ENCODE measurements at places on chromosomes 12 and 14.

DNA sequence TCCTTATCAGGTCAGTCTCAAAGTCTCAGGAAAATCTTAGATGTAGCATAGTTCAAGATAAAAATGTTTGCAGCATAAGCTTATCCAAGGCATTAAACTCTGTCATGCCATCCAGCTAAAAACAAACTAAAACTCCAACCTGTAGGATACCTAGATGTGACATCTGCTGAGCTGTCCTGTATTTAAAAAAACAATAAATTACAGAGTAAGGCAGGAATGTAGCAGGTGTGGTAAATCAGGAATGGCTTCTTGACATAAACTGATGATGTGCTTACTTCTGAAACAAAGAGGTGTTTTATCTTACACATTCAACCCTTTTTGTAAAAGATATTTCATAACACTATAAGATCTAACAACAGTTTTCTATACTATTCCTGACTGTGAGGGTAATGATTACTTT, 30.6 kb upstream of the DLGAP5 start:
- DNase-seq = no peak

DNA sequence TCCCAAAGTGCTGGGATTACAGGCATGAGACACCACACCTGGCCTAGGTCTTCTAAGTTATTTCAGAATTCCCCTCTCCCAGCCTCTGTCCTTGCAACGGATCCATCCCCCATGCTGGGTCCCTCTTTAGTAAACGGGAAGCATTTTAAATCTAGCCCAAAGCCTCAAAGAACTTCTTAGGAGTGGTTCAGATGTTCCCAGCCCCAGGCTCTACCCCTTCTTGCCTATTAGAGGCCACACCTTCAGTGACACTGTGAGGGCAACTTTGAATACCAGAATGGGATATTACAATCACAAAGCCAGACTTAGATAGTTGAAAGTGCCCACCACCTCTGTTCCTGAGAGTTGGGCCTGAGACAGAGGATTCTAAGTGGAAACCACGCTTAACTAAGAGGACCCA, 18.1 kb upstream of the SPPL3 start:
- DNase-seq = no peak

DNA sequence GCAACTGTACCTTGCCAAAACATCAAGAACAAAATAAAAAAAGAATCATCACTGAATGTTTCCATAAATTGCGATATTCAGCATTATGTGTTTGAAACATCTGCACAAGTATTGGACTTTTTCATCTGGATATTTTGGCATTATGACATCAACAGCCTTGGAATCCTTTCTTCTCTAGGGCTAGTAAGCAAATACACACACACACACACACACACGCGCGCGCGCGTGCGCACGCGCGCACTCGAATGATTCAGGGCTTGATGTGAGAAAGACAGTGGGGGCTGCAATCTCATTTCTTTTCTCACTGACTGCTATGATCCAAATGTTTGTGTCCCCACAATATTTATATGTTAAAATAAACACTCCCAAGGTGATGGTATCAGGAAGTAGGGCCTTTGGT, 90.0 kb upstream of the SLC38A4 start:
- no peak for DNase-seq

- no peak for DNase-seq
These were observed 33.7 kb downstream of the SPPL3 start for GRCh38 chr12:120870415-120870814.

- DNase-seq = no peak
These were observed 20.0 kb upstream of the ITGA5 start for GRCh38 chr12:54439096-54439495.

DNA sequence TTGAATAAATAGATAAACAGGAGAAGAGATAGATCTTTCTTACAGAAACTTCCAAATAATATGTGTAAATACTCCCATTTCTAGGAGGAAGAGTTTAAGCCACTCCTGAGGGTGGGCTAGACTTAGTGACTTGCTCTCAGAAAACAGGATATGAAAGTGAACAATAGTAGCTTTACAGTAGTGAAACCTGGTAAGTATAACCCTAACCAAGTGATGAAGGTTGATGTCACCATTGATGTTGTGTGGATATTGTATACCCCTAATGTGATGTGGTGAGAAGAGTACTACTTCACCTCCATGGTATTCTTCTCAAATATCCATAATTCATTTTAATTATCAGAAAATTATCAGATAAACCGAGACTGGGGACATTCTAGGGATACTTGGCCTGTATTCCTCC, 20.9 kb downstream of the AKAP6 start:
- DNase-seq = no peak

- no peak for DNase-seq
These were observed 26.1 kb downstream of the ALDH2 start for GRCh38 chr12:111792856-111793235.

GRCh38 chr12:43072431-43072830, 479.6 kb downstream of the ADAMTS20 start:
- no peak for DNase-seq

GRCh38 chr14:93955850-93956481, 20.4 kb downstream of the ASB2 start:
- no peak for DNase-seq

GRCh38 chr12:72089678-72090077, 151.0 kb downstream of the TPH2 start:
- DNase-seq = no peak

- DNase-seq = no peak
These were observed 19.2 kb downstream of the PLEK2 start for GRCh38 chr14:67392800-67393199.

DNA sequence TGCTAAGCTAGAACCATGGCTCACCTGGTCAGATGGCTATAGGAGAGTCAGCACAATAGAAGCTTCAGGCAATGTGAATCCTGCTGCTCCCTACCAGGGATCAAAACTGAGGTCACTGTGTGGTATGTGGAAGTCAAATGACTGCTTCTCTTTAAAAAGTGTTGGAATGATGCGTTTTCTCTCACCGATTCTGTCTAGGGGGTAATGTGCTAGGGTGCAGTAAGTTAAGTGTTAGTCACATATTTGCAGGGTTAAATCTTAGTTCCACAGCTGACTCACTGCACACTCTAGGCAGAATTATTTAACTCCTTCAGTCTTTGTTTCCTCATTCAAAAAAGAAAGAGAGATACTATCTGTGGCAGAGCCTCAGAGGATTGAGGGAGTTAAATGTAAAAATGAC, 696.6 kb downstream of the DIO2 start:
- DNase-seq = no peak

- DNase-seq = no peak
These were observed 34.8 kb upstream of the FRMD6 start for GRCh38 chr14:51616724-51617409.

DNA sequence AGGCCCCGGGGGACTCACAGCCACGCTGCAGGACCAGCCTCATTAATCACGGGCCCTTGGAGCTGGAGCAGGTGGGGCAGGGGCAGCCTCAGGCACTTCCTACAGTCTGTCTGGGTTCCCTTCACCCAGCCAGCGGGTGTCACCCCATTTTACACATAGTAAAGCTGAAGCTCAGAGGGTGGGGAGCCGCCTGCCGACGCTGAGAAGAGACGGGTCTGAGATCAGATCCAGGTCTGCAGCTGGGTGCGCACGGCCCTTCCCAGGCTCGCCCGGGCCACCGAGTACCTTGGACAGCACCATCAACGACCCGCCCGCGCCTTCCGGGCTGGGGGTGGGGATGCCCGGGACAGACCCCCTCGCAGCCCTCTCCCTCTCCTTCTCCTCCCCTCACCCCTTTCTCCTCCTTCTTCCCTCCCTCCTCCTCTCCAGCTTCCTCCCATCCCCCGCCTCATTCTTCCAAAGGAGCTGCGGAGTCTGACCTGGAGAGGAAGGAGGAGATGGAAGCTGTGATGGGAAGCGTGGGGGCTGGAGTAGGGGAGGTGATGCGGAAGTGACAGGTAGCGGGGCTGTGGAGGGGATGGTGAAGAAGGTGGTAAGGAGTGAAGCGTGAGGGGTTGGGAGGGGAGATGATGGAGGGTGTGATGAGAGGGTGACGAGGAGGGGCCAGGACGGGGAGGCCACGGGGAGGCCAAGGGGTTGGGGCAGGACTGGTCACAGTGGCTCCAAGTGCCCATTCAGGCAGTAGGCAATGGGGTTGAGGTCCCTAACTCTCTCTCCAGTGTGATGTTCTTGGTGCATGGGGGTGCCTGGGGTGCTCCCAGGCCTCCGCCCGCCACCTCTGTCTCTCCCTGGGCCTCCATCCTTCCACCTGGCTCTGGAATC, 8.8 kb downstream of the DTX1 start:
- DNase-seq = no peak

GRCh38 chr12:121190523-121191031, 19.4 kb upstream of the P2RX4 start:
- no peak for DNase-seq

DNA sequence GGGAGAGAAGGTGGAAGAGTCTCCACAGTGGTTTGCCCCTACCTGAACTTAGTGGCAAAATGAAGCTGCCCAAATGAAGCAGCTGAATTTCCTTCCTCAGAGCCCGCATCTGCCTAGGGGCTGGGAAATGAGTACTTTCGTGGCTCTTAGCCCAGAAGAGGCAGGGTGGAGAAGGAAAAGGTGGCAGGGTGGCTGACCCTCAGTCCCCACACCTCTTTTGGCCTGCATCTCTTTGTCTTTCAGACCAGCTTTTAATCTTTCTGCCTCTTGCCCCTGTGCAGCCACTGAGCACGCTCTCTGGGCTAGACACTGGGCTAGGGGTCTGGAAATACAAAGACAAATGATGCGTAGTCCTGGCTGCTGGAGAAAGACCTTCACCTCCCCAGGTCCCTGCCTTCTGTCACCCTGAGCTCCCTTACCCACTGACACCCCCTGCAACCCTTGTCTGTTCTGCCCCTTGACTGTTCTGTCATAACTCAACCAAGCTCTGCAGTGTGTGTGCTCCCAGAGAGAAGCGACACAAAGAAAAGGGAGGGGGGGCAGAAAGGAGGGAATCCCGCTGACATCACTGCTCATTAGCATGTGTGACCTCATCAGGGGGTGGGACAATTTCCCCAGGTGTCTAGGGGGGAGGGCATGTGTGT, 371 bp upstream of the REM2 start:
- DNase-seq = no peak

DNA sequence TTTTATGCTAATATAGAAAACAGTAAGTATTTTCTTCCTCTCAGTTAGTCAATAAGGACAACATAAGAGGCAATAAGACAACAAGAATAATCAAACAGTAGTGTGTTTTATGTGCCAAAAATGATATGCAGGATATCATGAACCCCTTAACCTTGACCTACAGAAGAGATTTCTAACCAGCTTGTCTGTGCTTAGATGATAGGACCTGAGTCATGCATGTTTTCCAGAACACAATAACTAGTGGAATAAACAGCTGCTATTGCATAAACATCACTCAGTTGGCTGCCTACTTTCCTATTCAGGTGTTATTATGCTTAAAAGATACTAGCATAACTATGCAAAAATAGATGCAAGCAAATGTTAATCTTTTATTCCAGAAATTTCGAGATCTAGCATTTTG, 282.5 kb downstream of the PRKD1 start:
- DNase-seq = no peak

GRCh38 chr14:95906591-95906990, 30.0 kb downstream of the TUNAR start:
- no peak for DNase-seq

DNA sequence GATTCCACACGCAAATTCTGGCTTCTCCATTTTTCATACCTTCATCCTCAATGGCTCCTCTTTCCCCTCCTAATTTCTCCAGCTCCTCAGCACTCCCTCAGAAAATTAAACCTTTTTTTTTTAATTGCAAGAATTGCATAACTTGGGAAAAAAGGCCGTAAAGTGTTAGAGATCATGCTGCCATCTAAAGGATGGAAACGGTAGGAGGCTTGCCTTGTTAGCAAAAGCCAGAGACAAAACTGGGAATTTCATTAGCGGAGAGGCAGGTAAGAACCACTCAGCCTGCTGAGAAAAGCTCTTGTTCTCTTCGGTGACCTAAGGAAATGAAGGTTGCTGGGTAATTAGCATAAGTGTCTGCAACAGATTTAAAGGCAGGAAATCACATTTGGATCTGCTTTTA, 204.3 kb downstream of the AEBP2 start:
- DNase-seq = peak; percentile 28

DNA sequence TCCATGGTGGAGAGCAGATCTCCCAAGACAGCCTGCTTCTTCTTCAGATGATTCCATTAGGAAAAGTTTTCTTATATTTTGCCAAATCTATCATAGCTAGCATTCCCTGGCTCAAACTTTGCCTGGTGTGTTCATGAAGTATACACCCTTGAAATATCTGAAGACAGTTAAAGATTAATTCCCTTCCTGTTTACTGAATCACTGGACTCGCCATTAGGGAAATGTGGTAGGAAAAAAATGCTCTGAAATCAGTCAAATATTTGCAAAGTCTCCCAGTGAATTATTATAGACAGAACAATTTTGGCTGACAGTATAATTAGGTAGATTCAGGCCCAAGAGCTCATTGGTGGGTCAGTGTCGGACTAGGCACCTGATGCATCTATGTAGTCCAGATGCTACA, 86.5 kb downstream of the PDZRN4 start:
- no peak for DNase-seq

DNA sequence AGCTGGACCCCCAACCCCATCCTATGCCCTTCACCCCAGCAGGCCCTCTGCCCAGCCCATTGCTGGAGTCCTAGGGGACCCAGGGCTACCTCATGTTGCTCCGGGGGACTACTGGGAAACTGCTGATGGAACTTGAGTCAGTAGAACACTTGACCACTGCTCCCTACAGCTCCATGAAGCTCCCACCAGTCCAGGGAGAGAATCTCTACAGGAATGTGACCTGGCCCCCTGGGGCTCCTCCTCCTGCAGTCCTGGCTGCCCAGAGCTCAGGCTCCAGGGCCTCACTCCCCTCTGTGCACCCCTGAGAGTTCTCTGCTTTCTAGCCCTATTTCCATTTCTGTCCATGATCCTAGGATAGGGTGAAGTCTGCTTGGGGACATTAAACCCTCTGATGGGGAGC, 10.8 kb upstream of the AQP2 start:
- DNase-seq = no peak

- no peak for DNase-seq
These were observed 15.0 kb upstream of the NT5DC3 start for GRCh38 chr12:103855896-103856657.

- no peak for DNase-seq
These were observed 77.5 kb upstream of the RMST start for GRCh38 chr12:97385121-97385520.
